ENCODE measurements at places on chromosomes 13 and 19.

- DNase-seq, result no peak
Measured at GRCh38 chr13:51262501-51263211, 40.5 kb downstream of the FAM124A start.

- DNase-seq, result no peak
Measured at GRCh38 chr19:54345938-54346386, 7.0 kb upstream of the LILRA4 start.

- DNase-seq, result no peak
Measured at GRCh38 chr13:51175639-51176038, 46.6 kb upstream of the FAM124A start.

DNA sequence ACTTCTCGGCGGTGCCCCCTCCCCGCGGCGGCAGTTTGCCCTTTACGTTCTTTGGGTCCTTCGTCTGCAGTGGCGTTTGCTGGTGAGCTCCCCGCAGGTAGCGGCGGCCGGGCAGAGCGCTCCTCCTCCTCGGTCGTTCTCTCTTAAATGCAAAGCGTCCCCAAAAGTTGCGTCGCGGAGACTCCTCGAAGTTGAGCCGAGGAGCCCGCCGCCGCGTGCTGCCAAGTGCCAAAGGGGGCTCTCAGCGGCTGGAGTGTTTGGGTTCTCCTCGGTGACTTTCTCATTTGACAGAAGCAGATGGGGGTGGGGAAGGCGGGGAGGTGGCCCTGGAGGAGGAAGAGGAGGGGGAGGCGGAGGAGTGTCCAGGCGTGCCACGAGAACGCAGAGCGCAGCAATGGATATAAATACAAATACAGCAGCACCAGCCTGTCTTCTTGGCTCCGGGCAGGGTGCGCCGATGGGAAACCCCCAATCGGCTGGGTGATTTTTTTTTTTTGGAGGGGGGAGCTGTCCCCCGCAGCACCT lies at the start of gene SOX21:
TSS of gene SOX21 (minus strand) at position 259 of the 525 bp plus-strand sequence. CDS start 496 bp downstream, outside the sequence.
- no peak for DNase-seq

GRCh38 chr13:24652359-24652758 lies 27.8 kb upstream of the ATP12A start:
- DNase-seq, result no peak

DNA sequence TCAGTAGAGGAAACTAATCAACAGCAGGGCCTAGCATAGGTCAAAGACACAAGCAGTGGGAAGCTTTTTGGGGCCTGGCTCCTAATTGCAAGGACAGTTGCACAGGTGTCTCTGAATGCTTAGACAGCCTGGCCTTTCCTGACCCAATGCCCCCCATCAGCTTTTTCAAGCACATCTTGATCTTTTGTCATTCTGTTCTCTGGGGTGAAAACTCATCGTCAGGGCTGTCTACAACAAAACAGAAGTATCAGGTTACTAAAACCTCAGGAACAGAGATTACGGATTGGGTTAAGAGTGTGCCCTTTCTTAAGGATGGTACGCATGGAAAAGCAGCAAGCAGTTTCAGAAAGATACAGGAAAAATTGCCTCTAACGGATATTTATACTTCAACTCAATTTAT lies 8.3 kb upstream of the ZNF254 start:
- DNase-seq, result no peak

- no peak for DNase-seq
Measured at GRCh38 chr13:99255271-99255670, 2.9 kb downstream of the GPR18 start.

- no peak for DNase-seq
Measured at GRCh38 chr13:104534847-104535246, 1468.6 kb upstream of the SLC10A2 start.

DNA sequence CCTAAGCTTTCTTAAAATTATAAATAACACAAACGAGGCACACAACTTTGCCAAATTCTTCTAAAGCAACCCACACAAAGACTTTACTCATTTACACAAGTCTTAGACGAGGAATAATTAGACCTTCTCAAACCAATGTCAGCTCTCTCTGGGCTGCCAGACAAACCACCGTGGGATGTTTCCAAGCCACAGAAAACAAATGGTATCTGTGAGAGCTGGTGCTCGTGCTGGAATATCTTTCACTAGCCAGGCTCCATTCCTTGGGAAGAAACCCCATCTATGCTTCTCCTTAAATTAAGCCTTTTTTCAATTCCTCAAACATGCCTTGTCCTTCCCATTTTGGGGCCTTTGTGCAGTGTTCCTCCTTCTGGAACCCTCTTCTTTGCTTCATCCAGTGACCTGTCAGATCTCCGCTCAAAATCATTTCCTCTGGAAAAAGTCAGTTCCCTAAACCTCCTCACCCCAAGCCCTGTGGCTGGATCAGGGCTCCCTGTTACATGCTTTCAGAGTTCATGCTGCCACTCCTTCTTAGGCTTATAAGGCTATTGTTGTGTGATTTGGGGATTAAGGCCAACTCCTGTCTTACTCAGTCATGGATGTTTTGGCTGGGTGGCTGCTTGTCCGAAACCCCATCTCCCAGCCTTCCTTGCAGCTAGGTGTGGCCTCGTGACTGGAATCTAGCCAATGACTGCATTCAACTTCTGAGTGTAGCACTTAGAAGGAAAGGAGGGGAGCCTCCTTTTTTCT lies 64.2 kb upstream of the GTF2F2 start:
- no peak for DNase-seq

- no peak for DNase-seq
Measured at GRCh38 chr13:20672772-20673171, 30.7 kb upstream of the IL17D start.

- DNase-seq, result no peak
Measured at GRCh38 chr19:48868114-48868886, at the start of gene PLEKHA4. TSS of gene PLEKHA4 (minus strand) at chr19:48868617. CDS start at chr19:48867620, 997 bp downstream.

DNA sequence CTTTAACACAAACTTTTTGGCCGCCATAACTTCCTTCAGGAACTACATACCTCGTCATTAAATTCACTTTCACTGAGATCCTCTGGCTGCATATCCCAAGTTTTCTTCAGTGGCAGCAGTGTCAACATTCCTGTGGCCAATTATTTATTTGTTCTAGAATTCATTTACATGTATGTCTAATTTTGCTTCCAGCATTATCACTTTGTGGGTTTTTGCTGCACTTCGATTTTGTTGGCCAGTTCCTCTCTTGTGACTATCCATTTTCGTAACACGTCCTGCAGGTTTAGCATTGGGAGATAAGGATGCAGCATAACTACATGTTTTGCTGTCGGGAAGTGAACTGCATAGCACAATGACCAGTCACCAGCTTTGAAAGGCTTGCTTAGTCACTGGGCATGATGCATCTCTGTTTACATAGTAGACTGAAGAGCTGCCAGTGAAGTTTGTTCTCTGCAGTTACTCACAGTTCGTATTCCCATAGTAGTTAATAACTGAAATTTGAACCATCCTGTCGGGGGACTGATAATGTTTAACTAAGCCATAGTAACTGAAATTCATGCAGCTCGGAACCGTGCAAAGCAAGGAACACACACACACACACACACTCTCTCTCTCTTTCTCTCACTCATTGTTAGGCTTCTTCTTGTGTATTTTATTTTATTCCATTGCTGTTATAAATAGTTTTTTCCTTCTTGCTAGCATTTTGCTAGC lies 28.3 kb downstream of the ZNF507 start:
- no peak for DNase-seq

- DNase-seq, result no peak
Measured at GRCh38 chr19:2449019-2449418, 7.7 kb downstream of the LMNB2 start.

DNA sequence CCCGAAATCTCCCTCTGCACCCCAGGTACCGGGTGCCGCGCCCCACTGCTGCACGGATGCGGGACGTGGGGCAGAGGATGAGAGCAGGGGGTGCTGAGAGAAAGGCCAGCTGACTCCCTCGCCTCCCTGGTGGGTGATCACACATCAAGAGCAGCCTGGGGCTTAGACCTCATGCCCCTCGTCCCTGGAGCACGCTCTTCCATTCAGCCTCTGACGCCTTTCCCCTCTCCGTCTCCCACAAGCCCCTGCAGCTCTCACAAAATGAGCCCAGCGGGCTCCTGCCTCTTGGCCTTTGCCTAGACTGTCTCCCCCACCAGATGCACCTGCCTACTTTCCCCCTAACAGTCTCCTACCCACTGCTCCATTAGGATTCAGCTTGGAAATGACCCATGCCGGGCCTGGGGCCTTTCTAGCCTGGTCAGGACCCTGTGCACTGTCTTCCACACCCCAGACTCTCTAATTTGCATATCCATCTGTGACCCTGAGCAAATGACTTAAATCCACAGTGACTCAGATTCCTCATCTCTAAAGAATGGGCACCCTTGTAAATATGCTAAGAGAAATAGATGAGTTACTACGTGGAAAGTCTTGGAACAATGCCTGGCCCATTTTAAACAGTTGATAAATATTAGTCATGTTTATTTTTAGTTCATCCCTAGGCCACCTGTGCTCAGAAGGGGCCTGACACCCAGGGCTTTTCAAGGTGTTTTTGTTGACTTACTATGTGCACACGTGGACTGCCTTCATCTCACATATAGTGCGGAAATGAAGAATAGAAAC lies 582 bp upstream of the PTPRH start:
- DNase-seq, result no peak

DNA sequence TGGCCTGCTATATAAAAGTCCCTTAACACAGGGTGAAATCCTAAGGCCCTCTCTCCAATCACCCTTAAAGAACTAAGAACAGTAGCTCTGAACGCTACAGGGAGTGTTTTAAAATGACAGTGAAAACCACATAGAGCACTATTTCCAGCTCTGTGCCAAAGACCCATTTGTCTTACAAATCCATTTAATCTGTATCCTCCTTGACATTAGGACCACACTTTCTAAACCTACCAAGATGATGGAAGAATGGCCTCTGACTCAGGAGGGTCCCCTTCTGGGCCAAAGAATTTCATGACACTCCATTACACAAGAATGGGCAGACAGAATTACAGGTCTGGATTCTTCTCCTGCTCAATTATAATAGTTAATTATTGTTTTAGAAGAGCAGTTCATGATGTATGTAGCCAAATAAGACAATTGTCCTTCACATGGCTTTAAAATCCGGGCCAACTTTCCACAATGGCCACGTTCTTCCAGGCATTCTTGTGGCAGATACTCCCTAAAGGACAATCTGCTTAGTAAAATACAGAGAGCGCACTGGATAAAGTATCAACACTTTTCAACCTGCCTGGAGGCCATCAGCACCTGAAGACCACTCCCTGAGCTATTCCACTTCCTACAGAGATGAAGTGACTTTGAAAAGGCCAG lies 61.0 kb downstream of the STK24 start:
- DNase-seq, result no peak

DNA sequence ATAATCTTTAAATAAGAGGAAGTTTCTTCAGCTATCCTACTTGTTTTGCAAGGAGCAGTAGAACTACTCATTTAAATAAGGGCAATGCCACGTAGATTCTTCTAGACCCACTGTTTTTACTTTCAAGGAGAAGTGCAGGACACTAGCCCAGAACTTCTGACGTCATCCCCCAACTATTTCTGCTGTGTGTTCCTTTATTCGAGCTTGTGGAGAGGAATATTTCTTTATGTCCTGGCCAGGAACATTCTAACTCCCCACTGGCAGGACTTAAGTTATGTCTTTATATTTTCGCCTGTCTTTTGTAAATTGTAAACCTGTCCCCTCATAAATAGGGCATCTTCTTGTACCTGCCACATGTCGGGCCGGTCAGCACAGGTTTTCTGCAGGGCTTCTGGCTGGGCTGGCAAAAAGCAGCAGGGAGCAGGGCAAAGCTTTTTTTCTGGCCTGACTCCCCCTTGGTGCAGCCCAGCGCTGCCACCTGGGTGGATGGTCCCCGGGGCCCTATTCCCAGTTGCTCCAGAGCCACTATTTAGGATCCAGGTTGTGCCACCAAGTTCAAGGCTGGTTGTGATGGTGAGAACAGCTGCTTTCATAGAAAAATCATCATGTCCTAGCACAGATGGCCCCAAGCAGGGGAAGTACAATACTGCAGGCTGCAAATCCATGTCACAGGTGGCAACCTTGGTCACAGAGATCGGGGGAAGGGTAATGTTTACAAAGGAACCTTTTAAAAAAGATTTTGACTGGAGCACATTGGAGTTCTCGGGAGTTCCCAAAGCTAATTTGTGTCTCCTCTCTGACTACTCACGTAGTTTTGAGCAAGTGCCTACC lies 1.8 kb downstream of the MBNL2 start:
- no peak for DNase-seq

- DNase-seq, result no peak
Measured at GRCh38 chr19:8451885-8452284, 7.1 kb downstream of the HNRNPM start.

GRCh38 chr13:22744688-22745452 lies 435.9 kb upstream of the SGCG start:
- DNase-seq, result no peak

- DNase-seq, result no peak
Measured at GRCh38 chr13:94433055-94433961, 46.2 kb downstream of the DCT start.

DNA sequence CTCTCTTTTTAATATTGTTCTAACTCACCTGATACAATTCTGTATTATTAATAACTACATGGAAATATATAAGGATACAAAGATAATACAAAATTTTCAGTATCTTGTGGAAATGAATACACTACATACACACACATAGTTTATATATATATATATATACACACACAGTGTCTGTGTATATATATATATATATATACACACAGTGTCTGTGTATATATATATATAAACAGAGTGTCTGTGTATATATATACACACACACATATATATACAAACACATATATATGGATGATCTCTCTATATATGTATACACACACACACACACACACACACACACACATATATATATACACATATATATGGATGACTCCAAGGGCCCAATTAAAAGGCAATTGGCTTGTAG lies 749.1 kb downstream of the DACH1 start:
- no peak for DNase-seq

- DNase-seq, result no peak
Measured at GRCh38 chr13:85864963-85865530, 65.8 kb upstream of the SLITRK6 start.

DNA sequence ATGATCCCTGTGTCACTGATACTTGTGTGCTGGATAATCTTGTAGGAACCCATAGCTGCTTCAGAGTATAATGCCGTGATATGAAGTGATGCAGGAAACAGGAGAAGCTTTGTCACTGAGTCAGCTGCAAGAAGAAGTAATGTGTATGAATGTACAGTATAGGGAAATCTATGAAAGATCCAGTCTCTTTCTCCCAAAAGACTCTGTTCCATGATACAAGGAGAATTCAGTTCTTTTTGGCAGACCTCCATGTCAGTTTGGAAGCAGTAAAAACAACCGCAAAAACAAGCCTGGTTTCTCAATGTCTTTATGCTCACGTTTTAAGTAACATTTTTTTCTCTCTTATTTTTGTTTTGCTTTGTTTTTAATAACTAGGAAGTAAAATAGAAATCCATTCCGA lies 33.9 kb downstream of the PCDH17 start:
- DNase-seq, result no peak

DNA sequence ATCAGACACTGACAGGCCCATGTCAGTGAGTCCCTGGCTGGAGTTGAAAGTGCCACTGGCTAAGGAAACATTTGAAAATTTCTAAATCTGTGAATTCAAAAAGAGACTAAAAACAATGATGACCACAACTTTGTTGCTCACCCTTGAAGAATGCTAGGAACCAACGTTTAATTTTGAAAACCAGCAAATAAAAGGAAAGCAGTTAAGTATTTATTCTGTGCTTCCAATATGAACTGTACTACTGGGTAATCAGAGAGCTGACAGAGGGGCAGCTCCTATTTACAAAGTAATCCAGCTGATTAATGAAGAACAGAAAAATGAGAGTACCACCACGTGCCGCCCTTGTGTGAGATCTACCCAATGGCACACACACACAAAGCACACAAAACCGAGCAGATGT lies 44.7 kb upstream of the LATS2 start:
- DNase-seq, result no peak

- DNase-seq, result no peak
Measured at GRCh38 chr13:48316826-48317510, 13.4 kb downstream of the RB1 start.

GRCh38 chr19:38250821-38251563 lies 5.2 kb downstream of the PPP1R14A start:
- no peak for DNase-seq

All from KG1 (cell line).